Stimulated activated CD4-positive, alpha-beta T cell treated with anti-CD3 and anti-CD28 coated beads, Interleukin-15, amount 100 ng/mL, for 1 hour (primary cell): ENCODE measurements at places on chromosomes 13 and 19.

- DNase-seq, result no peak
These were observed 69.9 kb upstream of the ARHGEF7 start for GRCh38 chr13:111045170-111045569.

- DNase-seq, result no peak
These were observed 11.6 kb upstream of the UBE2L5 start for GRCh38 chr13:30410705-30411125.

DNA sequence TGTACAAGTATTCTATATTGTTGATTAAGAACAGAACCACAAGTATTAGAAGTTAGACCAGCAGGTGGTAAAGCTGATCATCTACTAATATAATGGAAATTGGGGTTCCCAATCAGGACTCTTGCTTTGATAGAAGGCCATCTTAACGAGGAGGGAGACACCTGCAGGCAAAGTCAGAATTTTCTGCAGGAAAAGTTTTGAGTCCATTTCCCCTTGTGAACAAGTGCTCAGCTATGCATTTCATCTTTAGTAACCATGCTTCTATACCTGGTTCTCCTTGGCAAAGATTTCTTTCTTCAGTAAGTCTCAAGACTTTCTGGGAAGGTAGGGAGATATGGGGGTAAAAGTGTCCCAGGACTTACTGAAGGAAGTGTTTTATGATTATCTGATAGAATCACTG lies 36.1 kb upstream of the USPL1 start:
- DNase-seq, result no peak

DNA sequence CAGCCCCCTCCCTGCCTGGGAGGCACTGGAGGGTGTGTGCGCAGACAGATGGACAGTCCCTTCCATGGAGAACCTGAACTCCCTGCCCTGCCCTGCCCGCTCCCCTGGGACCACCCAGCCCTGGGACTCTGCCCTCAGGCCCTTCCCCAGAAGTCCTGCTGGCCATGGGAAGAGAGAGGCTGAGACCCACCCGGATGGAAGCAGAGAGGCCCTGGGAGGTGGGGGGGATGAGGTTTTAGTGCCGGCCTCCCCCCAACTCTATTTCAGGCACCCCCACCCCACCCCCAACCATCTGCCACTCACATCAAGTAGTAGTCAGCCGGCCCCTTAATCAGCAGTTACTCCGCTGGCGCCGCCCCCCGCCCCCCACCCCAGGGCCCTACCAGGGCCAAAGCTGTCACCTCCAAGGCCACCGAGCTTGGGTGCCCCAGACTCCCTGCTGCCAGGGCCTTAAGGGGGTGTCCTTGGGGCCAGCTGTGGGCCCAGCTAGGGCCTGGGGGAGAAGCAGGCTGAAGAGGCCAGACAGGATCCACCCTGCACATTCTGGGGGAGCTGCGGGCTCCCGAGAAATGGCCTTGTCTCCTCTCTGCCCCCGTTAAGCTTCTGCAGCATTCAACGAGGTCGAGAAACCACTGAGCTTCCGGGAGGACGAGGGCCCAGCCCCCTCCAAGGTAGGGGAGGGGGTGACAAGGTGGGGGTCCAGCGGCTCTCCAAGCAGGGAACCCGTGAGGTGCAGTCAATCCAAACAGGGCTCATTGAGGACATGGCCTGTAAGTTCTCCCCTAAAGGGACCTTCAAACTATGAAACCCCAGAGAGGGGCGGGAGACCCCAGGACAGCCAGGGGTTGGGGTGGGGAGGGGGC lies 17.4 kb downstream of the NMRK2 start:
- DNase-seq, result no peak

DNA sequence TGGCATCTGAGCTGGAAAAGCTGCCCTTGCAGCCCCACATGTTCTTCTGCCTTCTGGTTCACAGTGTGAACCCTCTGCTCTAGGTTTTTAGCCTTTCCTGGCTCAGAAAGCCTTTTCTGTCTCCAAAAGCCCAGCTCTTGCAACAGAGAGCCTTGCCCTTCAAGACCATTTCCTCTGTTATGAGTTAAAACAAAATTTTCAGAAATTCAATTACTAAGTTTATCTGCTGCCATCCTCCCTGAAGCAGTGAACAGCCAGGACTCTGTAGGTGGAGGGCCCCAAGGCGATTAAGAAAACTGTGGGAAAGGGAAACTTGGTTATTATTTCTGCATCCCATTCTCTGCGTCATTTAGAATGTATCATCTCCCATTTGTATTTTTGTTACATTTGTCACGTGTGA lies 18.8 kb downstream of the FAM124A start:
- no peak for DNase-seq

GRCh38 chr13:51856998-51857397 lies 4.8 kb upstream of the CCDC70 start:
- DNase-seq, result no peak

DNA sequence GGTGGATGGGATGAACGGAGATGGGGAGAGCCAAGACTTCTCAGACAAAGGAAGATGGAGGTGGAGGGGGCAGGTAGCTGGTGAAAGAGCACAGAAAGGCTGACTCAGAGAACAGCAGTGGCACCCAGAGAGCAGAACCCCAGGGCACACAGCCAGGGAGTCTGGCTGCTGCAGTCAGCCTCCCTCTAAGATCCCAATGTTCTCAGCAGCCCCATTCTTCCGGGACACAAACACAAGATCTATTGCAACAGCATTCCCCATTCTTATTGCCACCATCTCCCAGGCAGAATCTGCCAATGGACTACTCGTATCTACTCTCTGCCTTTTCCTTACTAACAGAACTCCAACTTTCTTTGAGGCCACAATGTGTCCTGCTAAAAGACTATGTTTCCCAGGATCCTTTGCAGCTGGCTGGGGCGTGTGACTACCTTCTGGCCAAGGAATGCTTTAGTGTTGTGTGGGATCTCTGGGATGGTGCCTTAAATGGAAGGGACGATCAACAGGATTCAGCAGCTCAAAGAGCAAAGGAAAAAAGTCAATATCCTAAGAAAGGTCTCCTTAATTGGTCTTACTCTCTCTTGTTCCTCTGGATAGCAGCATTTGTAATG lies 7.5 kb downstream of the THAP8 start:
- DNase-seq, result no peak

- DNase-seq, result no peak
These were observed 148.1 kb downstream of the USP12 start for GRCh38 chr13:27023385-27024073.

DNA sequence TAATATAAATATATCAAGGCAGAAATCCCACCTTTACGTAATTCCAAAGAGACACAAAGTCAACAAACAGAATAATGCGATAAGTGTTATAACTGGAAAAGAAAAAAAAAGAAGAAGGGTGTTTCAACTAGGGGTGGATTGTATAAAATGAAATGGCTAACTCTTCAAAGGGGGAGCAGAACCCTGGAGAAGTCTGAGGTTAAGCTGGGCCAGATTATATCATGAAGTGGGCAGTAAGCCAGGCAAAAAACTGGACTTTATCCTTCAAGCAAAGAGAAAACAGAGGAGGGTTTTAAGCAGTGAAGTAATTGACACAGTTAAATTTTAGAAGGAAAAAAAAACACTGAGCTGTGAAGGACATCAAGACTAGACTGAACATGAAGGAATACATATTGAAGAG lies 41.9 kb downstream of the TBC1D4 start:
- no peak for DNase-seq

- DNase-seq, result no peak
These were observed 135.6 kb downstream of the PAN3 start for GRCh38 chr13:28273919-28274318.

DNA sequence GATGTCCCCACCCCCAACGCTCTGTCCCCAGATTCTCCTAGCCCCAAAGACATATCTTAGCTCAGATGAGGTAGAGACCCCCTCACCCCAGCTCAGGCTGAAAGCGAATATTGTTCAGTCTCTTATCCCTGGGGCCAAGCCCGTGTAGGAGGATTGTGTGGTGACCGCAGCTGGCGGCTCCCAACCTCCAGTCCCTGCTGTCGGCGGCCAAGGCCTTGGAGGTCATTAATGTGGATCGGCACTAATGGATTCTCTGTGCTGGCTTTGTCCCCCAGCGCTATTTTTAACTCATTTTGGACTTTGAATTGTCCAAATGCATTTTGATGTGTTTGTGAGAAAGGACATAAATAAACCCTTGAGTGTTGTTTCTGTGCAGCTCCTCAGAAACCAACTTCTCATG lies 124.2 kb downstream of the UQCRFS1 start:
- DNase-seq, result no peak

- no peak for DNase-seq
These were observed 14.5 kb downstream of the LIPE start for GRCh38 chr19:42412661-42413076.

DNA sequence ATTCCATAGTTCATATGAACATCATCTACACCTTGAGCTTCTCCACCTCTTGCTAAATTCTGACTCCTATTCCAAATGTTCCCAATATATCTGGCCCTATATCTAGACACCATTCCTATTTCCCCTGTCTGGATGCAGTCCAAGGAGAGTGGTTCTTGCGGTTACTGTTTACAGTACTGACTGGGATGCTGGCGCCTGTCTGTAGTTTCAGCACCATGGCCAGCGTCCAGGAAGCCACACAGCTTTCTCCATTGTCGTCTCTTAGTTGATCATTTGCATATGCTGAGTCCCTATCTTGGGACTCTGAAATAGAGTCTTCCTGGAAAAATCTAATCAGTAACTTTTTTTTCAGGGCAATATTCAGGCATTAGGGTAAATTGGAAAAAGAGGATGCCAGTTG lies 14.9 kb downstream of the LAIR2 start:
- DNase-seq, result peak; percentile 43

- no peak for DNase-seq
These were observed 151.3 kb downstream of the MYO16 start for GRCh38 chr13:108780706-108781105.

DNA sequence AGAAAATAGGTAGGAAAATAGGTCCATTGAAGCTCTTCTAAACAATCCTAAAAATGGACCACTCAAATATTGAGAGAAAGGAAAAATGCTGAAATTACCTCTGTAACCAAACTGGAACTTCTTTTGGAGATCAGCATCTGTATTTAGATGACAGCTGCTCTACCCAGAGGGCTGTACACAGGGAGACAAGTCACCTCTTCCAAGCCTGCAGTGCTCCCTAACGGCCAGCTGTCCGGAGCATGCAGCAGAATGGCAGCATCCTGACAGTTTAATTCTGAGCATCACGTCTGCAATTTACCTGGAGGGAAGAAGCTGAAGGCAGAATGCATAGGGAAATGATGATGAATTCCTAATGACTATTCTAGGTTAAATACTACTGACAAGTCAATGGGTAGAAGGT lies 62.8 kb upstream of the DIAPH3 start:
- DNase-seq, result no peak

GRCh38 chr19:43692385-43692784 lies 22.4 kb upstream of the PLAUR start:
- no peak for DNase-seq

DNA sequence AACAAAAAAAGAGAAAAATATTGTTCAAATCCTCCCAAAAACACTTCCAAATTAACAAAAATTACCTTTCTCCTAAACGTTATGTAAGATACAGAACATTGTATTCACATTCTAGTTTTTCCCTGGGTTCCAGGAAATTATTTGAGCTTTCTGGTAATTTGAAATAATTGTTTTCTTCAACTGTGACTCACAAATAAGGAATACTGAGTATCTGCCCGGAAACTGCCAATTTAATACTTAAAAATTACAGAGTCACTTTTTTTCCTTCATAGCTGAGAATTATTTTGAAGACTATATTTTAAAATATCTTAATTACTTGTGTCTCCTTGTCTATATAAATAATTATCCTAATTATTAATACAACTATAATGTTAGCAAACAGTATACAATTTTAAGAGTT lies 709.0 kb upstream of the ARGLU1 start:
- no peak for DNase-seq

- no peak for DNase-seq
These were observed 5.9 kb downstream of the SHANK1 start for GRCh38 chr19:50713556-50714236.

DNA sequence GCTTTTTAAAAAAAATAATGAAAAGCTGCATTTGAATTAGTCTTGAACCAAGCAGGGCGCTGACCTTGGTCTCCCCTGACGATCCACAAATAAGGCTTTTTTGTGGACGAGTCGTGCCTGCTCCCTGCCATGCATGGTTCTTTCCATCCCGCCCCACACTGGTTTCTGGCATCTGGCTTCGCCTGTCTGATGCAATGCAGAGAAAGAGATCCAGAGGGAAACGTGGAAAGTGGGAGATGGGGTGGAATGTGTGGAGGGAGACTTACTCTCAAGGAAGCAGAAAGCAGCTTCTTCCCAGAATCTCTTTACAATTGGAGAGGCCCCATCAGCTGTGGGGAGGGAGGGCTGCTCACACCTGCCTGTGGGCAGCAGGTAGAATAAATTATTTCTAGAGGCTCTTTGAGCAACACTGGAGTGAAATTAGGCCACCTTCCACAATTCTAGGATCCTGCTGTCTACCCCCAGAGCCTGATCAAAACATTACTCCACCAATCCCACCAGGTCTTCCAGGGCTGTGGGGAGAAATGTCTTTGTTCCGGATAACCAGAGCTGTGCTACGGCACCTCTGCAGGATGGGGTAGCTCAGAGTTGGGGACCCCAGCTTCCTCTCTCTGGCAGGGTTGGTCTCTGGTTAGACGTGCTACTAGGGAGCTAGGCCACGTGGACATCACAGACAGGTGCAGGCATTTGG lies 183.5 kb downstream of the UQCRFS1 start:
- no peak for DNase-seq

DNA sequence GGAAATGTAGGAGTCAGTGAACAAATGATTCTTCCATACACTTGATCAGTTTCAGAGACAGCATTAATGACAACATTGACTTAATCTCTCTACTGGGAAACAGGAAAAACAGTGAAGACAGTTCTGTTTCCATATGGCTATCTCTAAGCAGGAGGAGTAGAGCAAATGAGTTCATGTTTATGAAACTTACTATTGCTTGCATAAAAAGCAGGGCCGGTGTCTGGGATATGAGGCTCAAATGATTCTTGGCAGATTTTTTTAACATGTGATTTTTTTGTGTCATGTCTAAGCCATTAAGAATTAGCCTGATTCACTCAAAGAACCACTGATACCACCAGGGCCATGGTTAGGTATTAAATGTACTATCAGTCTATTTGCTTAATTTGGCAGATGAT lies 141.9 kb downstream of the SLC7A1 start:
- DNase-seq, result no peak

GRCh38 chr13:23386533-23386932 lies 47.0 kb downstream of the SACS start:
- no peak for DNase-seq

DNA sequence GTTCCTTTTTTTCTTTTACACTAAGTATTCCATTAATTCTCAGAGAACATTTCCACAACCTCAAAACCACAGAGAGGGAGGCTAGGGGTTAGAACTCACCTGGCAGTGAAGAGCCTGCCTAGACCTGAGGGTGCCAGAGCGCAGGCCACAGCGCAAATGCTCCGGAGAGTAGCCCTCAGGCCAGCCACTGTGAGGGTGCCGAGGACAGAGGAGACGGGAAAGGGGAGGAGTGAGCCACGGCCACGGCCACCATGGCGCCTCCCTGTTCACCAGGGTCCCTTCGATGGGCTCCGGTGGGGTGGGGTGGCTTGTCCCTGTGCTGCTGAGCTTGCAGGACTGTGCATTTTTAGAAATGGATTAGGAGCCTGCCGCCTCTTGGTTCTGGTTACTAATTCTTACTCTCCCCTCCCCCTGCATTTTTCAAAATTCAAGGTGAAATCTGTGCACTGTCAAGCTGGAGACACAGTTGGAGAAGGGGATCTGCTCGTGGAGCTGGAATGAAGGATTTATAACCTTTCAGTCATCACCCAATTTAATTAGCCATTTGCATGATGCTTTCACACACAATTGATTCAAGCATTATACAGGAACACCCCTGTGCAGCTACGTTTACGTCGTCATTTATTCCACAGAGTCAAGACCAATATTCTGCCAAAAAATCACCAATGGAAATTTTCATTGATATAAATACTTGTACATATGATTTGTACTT lies 58.8 kb downstream of the GGACT start:
- no peak for DNase-seq
